ENCODE measurements at places on chromosomes 13 and 19.

GRCh38 chr19:11745869-11746268, 7.1 kb upstream of the ZNF823 start:
- no peak for DNase-seq

DNA sequence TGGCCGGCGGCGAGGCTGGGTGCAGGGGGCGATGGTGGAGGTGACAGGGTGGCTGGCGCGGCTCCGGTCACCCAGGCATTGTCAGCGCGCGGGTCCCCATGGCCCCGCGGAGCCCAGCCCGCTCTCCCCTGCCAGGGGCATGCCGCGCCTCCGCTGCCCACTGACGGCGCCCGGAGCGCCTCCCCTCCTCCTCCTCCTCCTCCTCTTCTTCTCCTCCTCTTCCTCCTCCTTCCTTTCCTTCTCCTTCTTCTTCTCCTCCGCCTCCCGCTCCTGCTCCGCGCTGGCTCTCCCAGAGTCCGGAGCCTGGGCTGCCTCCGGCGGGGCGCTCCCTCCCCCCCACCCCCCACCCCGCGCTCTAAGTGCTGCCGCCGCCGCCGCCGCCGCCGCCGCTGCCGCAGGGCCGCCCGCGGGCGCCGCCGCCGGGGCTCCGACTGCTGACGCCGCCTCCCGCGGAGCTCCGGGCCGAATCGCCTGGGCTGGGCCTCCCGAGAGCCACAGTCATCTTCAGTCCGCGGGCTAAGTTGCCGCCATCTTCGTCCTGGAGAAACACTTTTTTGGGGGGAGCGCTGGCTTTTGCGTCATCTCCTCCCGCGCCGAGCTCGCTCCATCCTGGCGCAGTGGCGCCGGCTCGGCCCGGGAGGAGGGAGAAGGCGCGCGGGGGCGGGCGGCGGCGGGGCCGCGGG, 348.3 kb downstream of the LIG4 start:
- DNase-seq, result peak; percentile 67

GRCh38 chr13:109144693-109145437, 515.5 kb downstream of the MYO16 start:
- no peak for DNase-seq

DNA sequence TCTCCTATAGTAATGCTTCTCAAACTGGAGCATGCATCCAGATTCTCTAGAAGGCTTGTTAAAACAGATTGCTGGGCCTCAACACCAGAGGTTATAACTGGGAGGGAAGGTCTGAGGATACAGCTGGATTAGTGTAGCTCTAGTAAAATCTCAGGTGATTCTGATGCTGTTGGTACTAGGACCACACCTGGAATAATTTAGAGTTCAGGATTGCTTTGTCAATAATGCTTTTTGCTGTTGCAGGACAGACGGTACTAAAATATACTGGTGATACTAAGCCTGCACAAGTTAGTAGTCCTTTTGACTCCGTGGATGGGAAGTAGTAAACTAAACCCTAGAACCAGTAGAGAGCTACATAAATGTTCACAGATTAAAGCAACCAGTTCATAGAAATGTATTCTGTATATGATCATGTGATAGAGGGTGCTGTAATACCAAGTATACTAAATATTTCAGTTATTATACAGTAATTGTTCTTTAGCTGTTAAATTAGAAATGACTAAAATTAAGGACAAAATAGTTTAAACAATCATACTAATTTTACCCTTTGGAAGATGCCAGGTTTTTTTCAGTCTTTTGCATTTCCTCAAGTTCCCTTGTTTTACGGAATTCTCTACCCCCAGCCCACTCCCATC, 258.2 kb upstream of the STARD13 start:
- DNase-seq, result peak; percentile 38

DNA sequence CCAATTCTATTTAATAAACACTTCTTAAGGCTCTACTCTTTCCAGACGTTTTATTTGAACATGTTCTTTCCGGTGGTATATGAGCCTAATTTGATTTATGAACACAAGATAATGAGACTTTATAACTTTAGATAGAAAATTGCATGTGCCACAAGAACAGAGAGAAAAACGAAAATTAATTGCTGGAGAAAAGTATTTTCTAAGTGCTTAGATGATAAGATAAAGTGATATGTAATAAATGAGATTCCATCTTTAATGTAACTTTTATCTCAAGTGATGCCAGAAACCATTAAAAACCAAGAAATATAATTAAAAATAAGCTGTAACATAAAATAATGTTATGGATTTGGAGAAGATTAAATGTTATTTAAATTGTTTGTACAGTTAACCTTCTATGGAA, 33.2 kb upstream of the KL start:
- no peak for DNase-seq

GRCh38 chr19:16025108-16026101, 50.9 kb upstream of the TPM4 start:
- no peak for DNase-seq

DNA sequence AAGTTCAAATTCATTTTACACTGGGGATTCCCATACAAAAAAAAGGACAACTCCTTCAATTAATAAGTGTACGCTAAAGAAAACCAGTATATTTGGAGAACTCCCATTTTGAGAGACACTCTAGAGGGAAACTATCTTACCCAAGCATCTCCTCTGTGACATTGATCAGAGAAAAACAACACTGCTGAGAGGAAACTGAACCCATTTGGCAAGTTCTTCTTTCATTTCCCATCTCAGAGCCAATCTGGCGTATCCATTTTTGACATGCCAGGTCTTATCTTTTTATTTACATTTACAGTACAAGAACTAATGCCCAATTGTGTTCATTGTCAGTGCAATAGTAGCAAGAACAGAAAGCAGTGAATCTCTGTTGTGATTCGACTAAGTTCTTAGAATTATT, 30.1 kb downstream of the LIG4 start:
- no peak for DNase-seq

DNA sequence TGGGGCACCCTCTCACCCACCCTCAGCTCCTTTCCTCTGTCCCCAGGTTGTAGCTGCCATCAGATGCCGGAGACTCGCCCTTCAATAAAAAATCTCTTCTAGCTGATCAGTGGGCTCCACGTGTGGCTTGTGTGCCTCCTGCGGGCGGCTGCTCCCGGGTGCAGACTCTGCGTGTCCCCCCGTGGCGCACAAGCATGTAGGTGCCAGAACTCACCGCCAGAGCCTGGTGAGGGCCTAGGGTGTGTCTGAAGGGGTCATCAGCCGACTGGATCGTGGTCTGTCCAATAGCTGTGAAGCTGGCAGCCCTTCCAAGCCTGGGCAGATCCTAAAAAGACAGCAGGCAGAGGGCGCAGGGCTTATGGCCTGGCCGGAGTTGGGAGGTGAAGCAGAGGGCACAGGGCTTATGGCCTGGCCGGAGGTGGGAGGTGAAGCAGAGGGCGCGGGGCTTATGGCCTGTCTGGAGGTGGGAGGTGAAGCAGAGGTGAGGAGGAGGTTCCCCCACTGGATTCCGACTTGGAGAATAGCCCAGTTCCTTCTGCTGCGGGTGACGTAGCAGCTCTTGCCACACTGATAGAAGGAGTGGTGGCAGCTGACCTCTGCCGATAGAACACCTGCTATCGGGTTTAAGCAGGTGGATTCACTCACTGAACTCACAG, 11.7 kb downstream of the NOP53 start:
- no peak for DNase-seq

GRCh38 chr19:9934132-9934950, 2.0 kb downstream of the OLFM2 start:
- DNase-seq, result peak; percentile 96

- DNase-seq, result no peak
These were observed 20.6 kb upstream of the PCCA start for GRCh38 chr13:100068133-100068931.

DNA sequence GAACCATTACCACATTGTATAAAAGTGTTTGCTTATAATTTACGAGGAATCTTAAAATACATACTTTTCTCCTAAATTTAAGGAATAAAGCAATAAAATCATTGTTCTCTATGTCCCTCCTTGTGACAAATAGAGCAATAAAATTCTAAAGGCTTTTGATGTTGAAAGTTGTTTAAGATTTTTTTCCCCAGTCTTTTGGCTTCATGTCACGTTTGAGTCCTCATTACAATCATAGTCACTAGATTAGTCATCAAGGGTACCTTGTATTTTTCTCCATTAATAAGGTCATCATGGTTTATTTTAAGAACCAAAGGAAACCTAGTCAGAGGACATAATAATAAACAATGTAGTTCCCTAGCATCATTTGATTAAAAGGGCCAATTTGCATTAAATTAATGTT, 3.2 kb downstream of the WBP4 start:
- no peak for DNase-seq

DNA sequence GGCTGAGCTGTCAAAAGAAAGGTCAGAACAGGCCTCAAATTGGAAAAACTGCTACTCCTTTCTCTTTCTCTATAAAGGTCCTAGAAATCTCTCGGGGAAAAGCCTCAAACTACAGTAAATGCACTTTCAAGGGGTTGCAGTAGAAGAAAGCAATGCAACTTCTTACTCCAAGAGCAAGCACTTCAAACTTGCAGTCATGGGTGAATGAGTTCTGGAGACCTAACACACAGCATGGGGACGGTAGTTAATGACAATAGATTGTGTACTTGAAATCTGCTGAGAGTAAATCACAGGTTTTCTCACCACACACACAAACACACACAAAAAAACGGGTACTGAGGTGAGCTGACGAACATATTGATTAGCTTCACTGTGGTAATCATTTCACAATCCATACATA, 11.8 kb downstream of the TUBGCP3 start:
- DNase-seq, result no peak

DNA sequence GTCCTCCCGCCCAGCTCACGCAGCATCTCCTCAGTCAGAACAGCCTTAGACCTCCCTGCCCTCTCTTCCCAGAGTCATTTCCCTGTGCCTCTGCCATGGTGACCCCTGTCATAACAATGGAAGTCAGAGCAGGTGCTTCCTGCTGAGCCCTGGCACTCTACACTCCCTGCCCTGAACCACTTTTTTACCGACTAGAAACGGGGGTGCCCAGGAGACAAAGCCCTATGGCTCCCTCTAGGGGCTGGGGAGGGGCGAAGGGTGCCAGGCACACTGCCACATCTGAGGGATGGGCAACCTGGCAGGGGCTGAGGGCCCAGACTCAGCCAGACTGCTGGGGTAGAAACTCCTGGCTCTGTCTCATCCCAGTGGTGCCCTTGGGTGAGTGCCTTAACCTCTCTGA, 16.4 kb downstream of the ZNF574 start:
- DNase-seq, result peak; percentile 56

DNA sequence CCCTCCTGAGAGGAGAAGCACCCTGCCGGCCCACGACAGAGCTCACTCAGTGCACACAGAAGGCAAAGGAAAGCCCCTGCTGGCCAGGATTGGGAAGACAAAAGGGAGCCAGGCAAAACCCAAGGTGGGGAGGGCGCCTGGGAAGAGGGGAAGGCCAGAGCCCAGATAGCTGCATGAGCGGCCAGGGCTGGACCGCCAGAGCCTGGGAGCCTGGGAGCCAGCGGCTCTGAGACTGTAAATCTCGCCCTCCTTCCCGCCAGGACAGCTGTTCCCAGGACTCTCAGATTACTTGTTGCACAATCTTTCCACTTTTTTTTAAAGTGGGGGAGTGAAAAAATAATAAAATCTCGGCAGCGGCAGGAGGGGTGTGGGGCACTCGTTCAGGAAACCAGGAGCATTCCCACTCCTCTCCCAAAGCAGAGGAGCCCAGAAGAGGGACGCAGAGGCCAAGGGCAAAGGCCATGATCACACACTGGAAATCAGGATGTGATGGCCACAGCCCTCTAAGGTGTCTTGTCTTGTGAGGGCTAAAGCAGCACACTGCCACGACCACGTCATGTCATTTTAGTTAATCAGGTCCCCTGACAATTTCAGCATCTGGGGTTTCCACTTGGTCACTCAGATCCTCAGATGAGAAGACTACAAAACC, 19.6 kb upstream of the EPHX3 start:
- peak; percentile 79 for DNase-seq

GRCh38 chr13:40456397-40456953, 210.0 kb downstream of the FOXO1 start:
- no peak for DNase-seq

- no peak for DNase-seq
These were observed 76.2 kb upstream of the TNFSF11 start for GRCh38 chr13:42497798-42498197.

- DNase-seq, result peak; percentile 31
These were observed 716.4 kb downstream of the PCDH9 start for GRCh38 chr13:66513728-66514127.

DNA sequence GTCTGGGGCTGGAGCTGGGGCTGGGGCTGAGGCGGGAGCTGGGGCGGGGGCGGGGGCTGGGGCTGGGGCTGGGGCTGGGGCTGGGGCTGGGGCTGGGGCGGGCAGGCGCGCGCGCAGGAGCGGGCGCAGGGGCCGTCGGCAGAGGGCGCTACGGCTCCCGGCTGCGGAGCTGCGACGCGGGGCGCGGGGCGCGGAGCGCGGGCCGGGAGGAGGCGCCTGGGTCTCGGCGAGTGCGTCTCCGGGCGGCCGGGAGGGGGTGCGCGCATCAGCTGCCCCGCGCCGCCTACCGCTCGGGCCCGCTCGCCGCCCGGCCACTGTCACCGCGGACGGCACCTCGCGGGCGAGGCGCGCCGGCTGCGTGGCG, 422 bp upstream of the MTUS2 start:
- peak; percentile 70 for DNase-seq

DNA sequence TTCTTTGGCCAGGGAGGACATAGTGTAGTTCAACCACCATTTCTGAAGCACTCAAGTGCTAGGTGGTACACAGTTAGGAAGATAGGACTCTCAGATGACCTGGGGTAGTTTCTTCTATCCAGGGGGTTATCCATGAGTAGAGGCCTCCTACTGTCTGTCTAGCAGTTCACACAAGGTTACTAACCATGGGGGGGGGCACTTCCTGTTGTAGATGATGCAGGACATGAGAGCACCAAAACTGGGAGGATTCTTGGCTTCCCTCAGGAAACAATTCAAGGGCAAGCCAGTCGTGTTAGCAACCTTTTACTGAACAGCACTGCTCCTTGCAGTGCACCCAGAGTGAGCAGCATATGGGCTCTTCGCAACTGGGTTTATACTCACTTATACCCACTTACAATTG, 8.9 kb upstream of the TPP2 start:
- no peak for DNase-seq

GRCh38 chr19:48487948-48488347, 18.8 kb downstream of the CYTH2 start:
- peak; percentile 70 for DNase-seq

DNA sequence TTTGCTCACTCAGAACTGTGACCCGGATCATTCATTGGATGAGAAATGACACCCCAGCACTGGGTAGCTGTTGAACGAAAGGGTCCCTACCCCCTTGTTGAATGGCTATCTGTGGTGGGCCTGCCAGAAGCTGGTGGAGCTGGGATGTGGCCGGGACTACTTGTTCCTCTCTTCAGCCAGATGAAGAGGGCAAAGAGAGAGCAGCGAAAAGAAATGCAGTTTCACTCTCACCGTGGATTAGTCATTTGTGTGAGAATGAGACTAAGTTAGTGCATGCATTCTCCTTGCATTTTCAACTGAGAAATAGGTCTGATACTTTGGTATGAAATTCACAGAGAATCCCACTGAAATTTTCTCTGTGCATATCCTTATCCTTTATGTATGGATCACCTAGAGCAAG, 553.1 kb downstream of the IRS2 start:
- DNase-seq, result no peak

GRCh38 chr13:50017819-50018218, 2.6 kb downstream of the KCNRG start:
- no peak for DNase-seq

GRCh38 chr13:85993567-85993966, 194.3 kb upstream of the SLITRK6 start:
- no peak for DNase-seq

Data from A673 (cell line).